Left ventricle myocardium inferior (tissue), 1 donor: ENCODE measurements at places on chromosomes 5 and 9. TPM values are rescaled to one million over a fixed set of nuclear protein-coding genes. Genes with fewer than 3 reads are reported as not detected.

WDR38 gene
- total RNA-seq = not detected

GPR151 gene
- not detected for total RNA-seq

SLC45A2 gene
- total RNA-seq = not detected

TAF11L10 gene
- total RNA-seq = not detected

DNA sequence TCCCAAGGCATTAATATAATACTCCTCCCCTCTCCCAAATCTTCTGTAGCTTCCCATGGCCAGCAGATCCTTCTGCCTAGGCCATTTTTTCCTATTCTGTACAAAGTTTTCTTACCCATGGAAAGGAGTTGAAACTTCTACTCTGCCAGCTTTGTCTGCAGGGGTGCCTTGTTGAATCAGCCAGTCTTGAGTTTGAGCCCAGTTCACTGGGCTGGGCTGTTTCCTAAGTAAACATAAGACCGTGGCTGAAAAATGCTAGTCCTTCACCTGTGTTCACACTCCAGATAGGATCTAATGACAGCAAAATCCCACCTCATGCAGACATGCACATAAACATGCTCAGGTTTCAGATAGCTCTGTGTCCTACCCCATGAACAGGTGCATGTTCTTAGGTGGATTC lies 10.4 kb downstream of the TEX48 start:
- no peak overlapping the region for H3K27ac ChIP-seq
- no peaks in the 10 kb centered on the region for H3K36me3 ChIP-seq
- DNase-seq = no peak
- H3K4me1 ChIP-seq = no peaks in the 10 kb centered on the region

- H3K27me3 ChIP-seq = no peaks in the 10 kb centered on the region
- no peak overlapping the region for H3K4me3 ChIP-seq
- H3K27ac ChIP-seq = no peak overlapping the region
- DNase-seq = no peak
Measured at GRCh38 chr5:28807195-28807729, 1768.9 kb upstream of the CDH9 start.

DNA sequence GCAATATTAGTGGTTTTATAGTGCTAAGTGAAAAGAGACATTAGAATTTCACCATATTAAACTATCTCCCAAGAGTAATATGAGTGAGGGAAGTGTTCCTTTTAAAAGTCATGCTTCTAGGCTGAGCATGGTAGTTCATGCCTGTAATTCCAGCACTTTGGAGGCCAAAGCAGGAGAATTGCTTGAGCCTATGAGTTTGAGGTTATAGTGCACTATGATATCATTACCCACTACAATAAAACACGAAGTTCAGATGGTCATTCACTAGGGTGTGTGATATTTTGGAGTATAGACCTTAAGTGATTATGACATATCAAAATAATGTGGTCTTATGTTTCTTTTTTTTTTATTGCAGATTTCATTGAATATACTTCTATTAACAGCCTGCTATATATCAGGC lies 6.7 kb downstream of the KIF2A start:
- H3K4me1 ChIP-seq = peaks cover 12% of the 10 kb centered on the region
- no peaks in the 10 kb centered on the region for H3K27me3 ChIP-seq
- DNase-seq = no peak
- H3K4me3 ChIP-seq = no peak overlapping the region

DNA sequence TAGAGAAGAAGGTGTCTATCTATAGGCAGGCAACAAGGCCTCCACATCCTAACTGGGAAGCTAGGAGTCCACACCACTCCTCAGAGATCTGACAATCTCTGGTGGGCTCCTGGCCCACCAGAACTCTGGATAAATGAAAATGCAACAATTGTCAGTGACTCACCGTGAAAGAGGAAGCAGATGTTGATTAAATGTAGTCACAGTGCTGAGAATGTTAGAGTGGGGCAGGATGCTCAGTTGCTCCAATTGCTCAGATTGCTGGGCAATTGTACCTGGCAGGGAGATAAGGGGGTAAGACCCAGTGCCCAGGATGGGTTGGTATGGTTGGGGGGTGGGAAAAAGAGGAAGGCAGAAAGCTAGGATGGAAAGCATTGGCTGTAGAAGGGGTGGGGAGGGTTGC lies 4.3 kb downstream of the CCL19 start:
- no peaks in the 10 kb centered on the region for H3K36me3 ChIP-seq
- no peak overlapping the region for H3K27ac ChIP-seq
- no peak overlapping the region for H3K4me3 ChIP-seq

GRCh38 chr5:65774346-65774745 lies 52.3 kb downstream of the NLN start:
- H3K4me1 ChIP-seq = peaks cover 11% of the 10 kb centered on the region
- no peaks in the 10 kb centered on the region for H3K27me3 ChIP-seq
- DNase-seq = no peak
- no peak overlapping the region for H3K27ac ChIP-seq

DNA sequence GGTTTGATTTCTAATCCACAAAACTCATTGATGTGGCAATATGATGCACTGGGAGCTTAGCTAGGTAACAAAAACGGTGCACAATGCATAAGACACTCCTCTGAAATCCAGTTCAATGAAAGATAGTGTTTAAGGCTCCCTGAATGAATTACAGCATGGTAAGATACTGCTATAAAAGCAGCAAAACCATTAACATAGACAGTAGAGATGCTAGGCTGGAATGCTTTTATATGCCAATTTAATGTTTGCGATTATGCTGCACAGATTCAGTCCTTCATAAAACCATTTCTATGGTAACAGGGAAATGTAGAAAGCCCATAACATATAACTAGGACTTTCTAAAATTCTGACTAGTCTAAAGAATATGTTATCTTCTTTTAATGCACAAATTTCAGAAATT lies 180.8 kb upstream of the NUDT12 start:
- no peak for DNase-seq
- H3K27me3 ChIP-seq = no peaks in the 10 kb centered on the region
- no peaks in the 10 kb centered on the region for H3K4me1 ChIP-seq
- H3K36me3 ChIP-seq = no peaks in the 10 kb centered on the region

DNA sequence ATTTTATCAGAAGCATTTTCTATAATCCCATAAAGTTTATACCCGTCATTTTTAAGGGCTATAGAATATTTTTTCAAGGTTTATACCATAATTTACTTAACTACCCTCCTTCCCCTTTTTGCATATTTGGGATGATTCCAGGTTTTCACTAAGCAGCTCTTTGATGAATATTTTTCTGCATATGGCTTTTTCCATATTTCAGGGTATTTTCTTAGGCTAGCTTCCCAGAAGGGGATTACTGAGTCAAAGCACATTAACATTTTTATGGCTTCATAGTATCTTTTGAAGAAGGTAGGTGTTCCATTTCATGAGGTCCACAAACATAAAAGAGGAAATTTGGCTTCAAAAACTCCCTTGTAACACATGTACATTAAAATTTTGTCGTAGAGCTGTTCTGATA lies 14.6 kb upstream of the COL15A1 start:
- H3K4me1 ChIP-seq = peaks cover 11% of the 10 kb centered on the region
- no peaks in the 10 kb centered on the region for H3K36me3 ChIP-seq
- DNase-seq = no peak

DNA sequence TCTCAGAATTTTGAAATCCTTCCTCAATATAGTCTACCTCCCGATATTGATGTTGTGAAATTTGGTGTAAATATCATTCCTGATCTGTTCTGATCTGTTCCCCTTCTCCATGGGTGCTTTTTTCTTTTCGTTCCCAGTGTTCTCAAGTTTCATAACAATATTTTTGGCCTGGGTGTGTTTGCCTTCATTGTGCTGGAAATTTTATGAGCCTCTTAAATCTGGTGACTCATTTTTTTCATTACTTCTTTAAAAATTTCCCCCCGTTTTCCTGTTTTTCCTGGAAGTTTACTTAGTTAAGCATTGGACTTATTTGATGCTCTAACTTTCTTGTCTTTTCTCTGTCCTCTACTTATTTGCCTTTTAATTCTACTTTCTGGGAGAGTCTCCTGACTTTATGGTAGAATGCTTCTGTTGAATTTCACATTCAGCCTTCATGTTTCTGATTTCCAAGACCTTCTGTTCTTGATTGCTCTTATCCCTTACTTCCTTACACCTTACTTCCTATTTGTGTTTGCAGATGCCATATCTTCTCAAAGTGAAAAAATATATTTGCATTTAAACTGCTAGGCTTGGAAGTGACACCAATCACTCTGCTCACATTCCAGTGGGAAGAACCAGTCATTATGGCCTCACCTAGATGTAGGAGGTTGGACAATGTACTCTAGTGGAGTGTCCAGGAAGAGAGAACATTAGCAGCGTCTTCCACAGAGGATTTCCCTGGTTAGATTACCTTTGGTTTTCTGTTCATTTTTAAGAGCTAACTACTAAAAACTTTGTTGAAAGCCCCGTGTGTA lies 441.9 kb downstream of the ARHGEF28 start:
- no peaks in the 10 kb centered on the region for H3K27me3 ChIP-seq
- H3K4me3 ChIP-seq = no peak overlapping the region
- H3K36me3 ChIP-seq = no peaks in the 10 kb centered on the region
- no peak for DNase-seq

DNA sequence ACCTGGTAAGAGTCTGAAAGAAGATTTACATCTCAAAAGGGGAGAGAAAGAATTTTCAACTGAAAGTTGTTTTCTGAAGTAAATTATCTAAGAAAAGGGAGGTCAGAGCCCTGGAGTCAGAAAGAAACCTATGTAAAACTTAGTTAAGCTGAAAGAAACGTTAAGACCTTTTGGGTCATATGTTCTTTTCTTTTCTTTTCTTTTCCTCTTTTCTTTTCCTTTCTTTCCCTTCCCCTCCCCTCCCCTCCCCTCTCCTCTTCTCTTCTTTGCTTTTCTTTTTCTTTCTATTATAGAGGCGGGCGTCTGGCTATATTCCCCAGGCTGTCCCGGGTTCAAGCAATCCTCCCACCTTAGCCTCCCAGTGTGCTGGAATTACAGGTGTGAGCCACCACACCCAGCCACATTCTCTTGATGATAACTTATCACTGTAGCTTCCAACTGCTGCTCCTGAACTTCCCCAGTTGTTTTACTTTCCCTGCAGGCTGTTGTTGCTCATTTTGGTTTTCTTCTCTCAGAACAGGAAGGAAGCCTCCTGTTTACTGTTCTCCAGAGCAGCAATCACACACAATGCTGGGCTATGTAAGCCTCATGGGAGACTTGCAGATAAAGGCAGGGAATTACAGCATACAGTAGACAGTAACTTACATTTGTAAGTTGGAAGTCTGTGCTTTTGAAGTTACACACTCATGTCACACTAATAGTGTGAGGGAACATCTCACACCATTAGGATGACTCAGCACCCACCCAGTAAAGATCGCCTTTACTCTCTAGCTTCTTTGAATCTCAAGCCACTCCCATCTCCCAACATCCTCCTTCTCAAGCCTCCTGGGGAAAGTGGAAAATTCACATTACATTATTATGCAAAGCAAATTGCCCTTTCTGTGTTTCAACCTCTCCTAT lies 2216.6 kb upstream of the WWC1 start:
- no peak overlapping the region for H3K4me3 ChIP-seq
- no peaks in the 10 kb centered on the region for H3K4me1 ChIP-seq
- no peak overlapping the region for H3K27ac ChIP-seq
- no peak for DNase-seq
- no peaks in the 10 kb centered on the region for H3K36me3 ChIP-seq
- H3K27me3 ChIP-seq = no peaks in the 10 kb centered on the region

DNA sequence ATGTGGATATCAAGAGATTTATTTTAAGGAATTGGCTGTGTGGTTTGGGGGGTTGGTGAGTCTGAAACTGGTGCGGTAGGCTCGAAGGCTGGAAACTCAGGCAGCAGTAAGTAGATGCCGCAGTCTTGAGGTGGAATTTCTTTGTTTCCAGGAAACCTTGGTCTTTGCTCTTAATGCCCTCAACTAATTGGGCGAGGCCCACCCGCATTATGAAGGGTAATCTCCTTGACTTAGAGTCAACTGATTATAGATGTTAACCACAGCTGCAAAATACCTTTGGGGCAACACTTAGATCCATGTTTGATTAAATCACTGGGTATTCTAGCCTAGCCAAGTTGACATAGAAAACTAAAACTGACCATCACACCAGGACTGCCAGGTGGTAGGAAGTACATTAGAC lies 83.8 kb downstream of the ANKRD33B start:
- DNase-seq = no peak
- H3K4me1 ChIP-seq = peaks cover 3% of the 10 kb centered on the region
- no peak overlapping the region for H3K4me3 ChIP-seq
- no peaks in the 10 kb centered on the region for H3K27me3 ChIP-seq
- H3K27ac ChIP-seq = no peak overlapping the region

- no peaks in the 10 kb centered on the region for H3K36me3 ChIP-seq
- no peaks in the 10 kb centered on the region for H3K27me3 ChIP-seq
- no peak for DNase-seq
- H3K4me3 ChIP-seq = no peak overlapping the region
- no peak overlapping the region for H3K27ac ChIP-seq
Measured at GRCh38 chr5:14225173-14225834, 82.2 kb downstream of the TRIO start.

- H3K27ac ChIP-seq = no peak overlapping the region
- H3K36me3 ChIP-seq = no peaks in the 10 kb centered on the region
- no peaks in the 10 kb centered on the region for H3K4me1 ChIP-seq
Measured at GRCh38 chr5:72922422-72922821, 33.4 kb upstream of the FCHO2 start.

DNA sequence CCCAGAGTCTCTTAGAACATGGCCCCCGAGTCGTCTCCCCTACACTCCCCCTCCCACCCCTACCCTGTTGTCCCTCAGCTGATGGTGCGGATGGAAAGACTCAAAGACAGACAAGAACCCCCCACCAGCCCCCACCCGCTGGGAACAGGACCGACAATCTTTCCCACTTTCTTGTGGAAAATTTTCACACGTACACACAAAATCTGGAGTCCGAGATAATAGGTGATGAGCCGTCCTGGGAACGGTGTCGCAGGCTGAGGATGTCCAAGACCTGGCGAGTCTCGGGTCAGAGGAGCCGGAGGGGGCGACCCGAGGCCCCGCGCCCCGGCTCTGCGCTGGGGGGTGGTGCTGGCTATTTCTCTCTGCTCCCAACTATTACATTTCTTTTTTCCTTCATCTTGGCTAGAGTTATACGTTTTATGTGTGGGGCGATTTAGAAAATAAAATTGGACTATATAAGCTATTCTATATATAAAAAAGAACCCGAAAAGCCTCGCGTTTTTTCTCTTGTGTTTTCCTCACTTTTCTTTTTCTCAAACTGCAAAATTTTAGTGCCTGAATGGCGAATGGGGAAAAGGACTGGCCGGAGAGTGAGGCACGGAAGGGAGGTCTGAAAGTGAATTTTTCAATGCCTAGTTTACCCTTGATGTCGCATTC lies 188.8 kb downstream of the MEF2C start:
- no peaks in the 10 kb centered on the region for H3K36me3 ChIP-seq
- H3K4me1 ChIP-seq = peaks cover 43% of the 10 kb centered on the region
- peaks cover 99% of the 10 kb centered on the region for H3K27me3 ChIP-seq

DNA sequence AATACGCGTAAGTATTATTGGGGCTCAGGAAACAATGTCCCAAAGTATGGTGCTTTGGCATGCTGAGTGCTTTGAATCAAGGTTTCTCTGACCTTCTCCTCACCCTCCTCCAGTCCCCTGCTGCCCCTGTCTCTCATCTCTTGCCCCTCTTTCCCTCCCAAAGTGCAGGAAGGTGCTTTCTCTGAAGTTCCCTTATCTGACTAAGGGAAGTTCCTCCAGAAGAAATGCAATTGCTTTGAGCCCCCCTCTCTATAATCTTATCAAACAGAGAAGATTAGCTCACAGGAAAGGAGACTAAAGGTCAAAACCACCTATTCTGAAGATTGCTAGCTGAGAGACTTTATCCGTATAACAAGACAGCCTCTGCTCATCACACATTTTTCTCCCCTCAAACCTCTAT lies 288.1 kb downstream of the ARL15 start:
- no peaks in the 10 kb centered on the region for H3K27me3 ChIP-seq
- H3K27ac ChIP-seq = no peak overlapping the region
- peaks cover 4% of the 10 kb centered on the region for H3K4me1 ChIP-seq
